Astrocyte of the hippocampus (primary cell): ENCODE measurements at places on chromosomes 16 and 17.

GRCh38 chr16:80041410-80041809, 440.9 kb upstream of the MAF start:
- DNase-seq: no peak

GRCh38 chr17:73609758-73610157, 34.5 kb downstream of the SDK2 start:
- DNase-seq: no peak

GRCh38 chr16:56332464-56333079, 92.8 kb downstream of the AMFR start:
- DNase-seq: peak; percentile 21

DNA sequence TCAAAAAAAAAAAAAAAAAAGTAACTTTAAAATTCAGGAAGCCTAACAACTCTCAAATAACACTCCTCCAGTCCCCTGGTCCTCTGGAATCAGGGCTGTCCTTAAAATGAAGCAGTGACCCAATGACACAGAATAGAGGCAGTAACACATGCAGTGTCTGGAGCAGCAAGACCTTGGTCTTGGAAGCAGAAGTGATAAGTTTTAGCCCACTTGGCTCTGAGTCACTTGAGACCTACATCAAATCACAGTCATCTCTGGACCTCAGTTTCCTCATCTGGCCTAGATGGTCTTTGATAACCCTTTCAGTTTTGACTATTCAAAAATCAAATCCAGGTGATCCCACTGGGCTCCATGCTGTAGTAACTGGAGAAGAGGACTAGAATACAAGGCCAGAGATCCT, 39.0 kb downstream of the LYRM1 start:
- DNase-seq: no peak

- DNase-seq: peak; percentile 73
Observed at GRCh38 chr17:7557775-7558543, 591 bp upstream of the TNFSF13 start.

DNA sequence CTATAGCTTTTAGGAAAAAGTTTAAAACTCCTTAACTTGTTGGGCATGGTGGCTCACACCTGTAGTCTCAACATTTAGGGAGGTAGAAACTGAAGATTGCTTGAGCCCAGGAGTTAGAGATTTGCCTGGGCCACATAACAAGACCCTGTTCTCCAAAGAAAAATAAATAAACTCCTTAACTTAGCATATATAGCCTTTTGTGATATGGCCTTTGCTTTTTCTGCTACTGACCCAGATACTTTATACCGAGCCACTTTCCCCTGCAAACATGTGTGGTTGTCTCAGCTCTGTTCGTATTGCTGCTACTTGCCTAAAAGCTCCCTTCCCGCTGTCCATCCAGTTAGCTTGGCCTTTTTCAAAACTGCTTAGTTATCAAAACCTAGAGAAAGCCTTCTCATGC, 51.0 kb downstream of the GAN start:
- DNase-seq: no peak

GRCh38 chr17:27414271-27414670, 42.0 kb upstream of the KSR1 start:
- DNase-seq: peak; percentile 16

DNA sequence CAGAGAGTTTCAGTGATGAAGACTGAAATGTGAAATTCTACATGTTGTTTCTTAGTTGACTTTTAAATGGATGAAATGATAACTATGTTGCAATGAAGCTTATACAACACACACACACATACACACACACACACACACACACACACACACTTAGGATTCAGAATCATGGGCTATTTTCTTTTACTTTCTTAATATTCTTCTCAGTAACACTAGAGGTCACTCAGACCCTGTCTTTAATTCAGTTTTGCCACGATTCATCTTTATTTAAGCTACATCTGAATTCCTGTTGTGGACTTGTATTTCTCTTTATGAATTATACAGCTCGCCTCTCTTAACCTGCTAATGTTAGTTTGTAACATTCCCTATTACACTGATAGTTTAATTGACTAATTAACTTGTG, 109.6 kb upstream of the GOT2 start:
- DNase-seq: peak; percentile 64

DNA sequence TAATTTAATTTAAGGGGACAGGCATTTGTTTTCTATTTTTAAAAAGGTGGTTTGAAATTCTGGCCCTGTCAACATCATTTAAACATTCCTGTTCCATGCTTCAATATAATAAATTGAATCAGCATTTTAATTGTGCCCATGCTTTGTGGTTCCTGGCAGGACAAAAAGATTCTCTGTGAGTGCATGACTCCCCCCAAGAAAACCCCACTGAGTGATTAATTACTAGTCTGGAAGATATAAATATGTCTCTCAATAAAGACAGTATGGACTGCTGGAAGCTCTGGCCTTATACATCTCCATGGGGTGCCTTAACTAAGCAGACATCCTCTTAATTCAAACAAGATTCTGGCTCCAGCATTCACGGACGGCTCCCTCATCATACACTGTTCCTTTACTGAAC, 95.0 kb upstream of the PSMD7 start:
- no peak for DNase-seq

- peak; percentile 38 for DNase-seq
Observed at GRCh38 chr17:79834565-79835469, 4.4 kb downstream of the CBX4 start.

- DNase-seq: peak; percentile 84
Observed at GRCh38 chr17:18158022-18158600, 25.5 kb upstream of the ALKBH5 start.

DNA sequence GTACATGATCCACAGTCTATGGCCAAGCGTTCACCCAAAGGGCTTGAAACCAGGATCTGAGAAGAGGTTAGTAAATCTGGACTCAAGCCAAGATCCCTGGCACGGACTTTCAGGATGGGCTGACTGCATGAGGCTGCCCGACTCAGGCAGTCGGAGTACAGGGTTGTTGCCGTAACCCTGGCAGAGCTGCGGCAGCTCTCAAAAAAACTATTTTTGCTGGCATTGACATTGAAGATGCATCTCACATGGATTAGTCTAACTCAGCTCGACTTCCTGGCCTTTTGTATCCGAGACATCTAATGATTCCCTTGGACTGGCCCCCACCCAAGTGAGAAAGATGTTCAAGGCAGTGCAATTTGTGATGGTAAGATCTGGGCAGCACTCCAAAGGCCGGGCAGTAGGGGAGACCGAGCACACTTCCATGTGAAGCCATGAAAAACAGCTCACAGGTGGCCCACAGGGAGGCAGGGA, 6.2 kb downstream of the SLC47A1 start:
- no peak for DNase-seq

GRCh38 chr16:67504031-67505021, 21.0 kb upstream of the AGRP start:
- peak; percentile 31 for DNase-seq

- peak; percentile 76 for DNase-seq
Observed at GRCh38 chr16:72099377-72099818, 5.8 kb downstream of the DHX38 start.

GRCh38 chr17:17107891-17108431, 65.7 kb downstream of the MPRIP start:
- no peak for DNase-seq

- DNase-seq: peak; percentile 39
Observed at GRCh38 chr16:87047221-87048037, 269.8 kb downstream of the C16orf95 start.

DNA sequence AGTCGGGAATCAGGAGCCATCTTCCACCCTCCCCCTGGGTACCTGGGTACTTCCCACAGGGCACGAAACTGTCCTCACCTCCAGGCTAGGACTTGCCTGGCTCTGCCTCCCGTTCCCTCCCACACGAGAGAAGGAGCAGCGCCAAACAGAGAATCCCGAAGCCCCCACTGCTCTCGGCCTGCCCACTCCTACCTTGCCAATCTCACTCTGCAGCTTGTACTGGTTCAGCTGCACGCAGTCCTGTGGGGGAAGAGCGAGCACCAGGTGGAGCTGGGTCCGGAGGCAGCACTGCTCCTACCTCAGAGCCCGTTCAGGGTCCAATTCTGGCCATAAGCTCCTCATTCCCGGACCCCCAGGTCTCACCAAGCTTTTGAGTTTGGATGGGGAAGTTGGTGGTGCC, 8.7 kb downstream of the CAMKK1 start:
- DNase-seq: no peak

- no peak for DNase-seq
Observed at GRCh38 chr16:14037960-14038359, 33.2 kb upstream of the MRTFB start.

- DNase-seq: no peak
Observed at GRCh38 chr16:4324492-4325252, 8.8 kb downstream of the GLIS2 start.

GRCh38 chr17:56393156-56393555, 200.3 kb upstream of the NOG start:
- DNase-seq: no peak

- DNase-seq: no peak
Observed at GRCh38 chr16:67910158-67910557, 17.1 kb downstream of the PSKH1 start.

DNA sequence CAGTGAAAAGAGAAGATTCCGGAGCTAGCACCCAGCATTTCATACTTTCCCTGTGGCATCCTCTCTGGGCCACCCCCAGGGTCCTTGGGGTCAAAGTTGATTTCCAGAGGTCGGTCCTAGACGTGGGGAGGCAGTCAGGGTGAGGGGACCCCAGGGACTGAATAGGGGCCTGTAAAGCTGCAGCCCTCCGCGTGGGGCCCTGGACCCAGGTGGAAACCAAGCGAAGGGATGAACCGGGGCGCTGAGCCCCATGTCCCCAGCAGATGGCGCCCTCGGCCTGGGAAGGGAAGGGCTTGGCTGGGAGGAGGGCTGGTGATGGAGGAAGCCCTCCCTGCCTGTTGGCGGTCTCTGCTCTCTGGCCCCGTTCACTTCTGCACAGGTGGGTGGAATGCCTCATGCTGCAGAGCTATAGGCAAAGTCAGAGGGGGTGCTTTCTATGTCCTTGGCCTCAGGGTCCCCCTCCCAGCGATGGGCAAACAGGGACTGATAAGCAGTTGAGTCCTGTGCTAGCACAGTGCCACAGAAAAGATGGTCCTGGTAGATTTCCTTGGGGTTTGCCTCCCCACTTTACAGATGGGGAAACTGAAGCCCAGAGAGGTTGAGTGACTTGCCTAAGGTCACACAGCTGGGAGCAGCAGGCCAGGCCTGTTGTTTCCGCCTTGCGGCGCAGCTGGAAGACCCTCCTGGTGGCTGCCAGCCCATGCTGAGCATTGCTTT, 163.4 kb upstream of the CIBAR2 start:
- peak; percentile 83 for DNase-seq

DNA sequence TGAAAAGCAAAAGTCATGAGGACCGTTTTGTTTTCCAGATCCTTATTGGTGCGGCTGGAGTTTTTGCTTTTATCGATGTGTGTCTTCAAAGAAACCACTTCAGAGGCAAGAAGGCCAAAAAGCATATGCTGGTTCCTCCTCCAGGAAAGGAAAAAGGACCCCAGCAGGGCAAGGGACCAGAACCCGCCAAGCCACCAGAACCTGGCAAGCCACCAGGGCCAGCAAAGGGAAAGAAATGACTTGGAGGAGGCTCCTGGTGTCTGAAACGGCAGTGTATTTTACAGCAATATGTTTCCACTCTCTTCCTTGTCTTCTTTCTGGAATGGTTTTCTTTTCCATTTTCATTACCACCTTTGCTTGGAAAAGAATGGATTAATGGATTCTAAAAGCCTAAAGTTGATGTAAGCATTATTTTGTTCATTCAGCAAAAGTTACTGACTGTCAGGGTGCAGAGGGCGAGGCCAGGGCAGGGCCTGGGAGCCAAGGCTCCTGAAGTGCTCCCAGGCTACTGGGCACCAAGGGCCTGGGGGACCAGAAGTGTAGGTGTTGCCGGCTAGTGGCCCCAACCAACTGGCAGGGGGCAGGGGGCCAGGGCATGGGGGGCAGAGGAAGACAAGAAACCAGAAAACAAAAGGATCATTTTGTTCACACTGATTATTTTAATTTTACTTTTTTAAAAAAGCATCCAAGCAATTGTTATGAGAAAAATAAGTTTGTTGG, 8.8 kb downstream of the CMTM2 start:
- DNase-seq: no peak

- no peak for DNase-seq
Observed at GRCh38 chr17:80815151-80815681, 176.4 kb upstream of the CHMP6 start.

DNA sequence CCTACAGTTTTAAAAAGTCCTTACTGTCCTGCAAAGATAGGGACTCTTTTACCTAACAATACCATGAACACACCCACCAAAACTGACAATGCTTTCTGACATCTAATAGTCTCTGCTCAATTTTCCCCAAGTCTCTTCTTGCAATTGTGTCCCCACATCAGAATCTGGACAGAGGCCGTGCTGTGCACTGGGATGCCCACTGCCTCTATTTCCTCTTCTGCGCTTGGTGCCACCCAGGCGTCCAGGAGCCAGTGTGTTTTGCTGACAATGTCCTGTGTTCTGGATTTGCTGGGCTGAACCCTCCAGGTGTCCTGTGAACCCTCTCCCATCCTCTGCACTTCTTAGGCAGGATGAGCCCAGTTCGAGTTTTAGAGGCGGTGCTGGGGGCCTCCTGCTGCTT, 6.4 kb upstream of the ARHGDIA start:
- no peak for DNase-seq
